Glomerular endothelial cell (primary cell): ENCODE measurements at places on chromosomes 2 and 18. TPM values are rescaled to one million over a fixed set of nuclear protein-coding genes. Genes with fewer than 3 reads are reported as not detected.

The KCNJ13 gene
- total RNA-seq, result not detected in 2 replicates

The FAHD2A gene
- 25.7 TPM in 2 replicates for total RNA-seq

The RAB6C gene
- total RNA-seq, result not detected in 2 replicates

The MOGAT1 gene
- total RNA-seq, result not detected in 2 replicates

The DYSF gene
- total RNA-seq, result 300 and 435 TPM in 2 replicates

DNA sequence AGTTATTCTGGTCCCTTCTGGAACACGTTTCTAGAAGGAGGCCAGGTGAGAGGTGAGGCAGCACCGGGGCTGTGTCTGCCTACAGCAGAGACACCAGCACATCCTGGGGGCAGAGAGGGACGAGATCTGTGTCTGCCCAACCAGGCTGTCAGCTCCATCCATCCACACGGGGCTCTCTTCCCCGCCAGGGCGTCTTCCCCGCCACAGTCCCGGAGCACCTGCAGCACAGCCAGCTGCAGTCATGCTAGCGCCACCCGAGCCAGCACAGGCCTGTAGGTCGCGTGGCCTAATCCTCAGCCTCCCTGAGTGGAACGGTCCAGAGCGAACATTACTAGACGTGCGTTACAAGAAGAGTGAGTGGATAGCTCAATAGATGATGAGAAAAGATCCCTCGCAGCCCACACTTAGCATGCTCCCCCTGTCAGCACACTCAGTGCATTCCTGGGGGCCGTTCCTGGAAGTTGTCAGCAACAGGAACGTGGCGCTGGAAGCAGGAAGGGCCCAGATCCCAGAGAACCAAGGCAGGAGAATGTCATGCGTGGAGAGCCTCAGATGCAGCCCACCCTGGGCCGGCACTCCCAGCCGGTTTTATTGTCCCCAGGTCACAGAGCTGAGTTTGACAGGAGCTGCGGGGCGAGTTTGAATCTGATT is 179.0 kb downstream of the TWIST2 start:
- no peak for DNase-seq

DNA sequence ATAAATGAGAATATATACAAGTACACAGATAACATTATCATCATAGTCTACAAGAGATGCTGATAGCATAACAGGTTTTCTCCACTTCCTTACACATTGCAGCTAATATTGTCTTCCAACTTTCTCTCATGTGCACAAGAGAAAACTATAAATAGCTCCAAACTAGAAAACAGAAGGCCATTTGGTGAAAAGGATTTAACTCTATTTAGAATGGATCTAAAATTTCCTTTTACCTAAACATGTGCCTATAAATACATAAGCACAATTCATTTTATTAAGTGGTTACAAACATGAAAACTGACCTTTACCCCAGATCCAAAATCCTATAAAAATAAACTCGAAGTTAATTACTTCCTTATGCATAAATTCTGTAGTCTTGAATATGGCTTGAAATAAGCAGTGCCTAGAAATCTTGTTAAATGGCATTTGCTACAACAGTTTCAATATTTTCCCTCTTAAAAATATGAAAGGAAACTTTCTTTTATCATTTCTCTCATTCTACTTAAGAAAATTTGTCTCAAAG is 41.6 kb downstream of the SLC25A12 start:
- no peak for DNase-seq

DNA sequence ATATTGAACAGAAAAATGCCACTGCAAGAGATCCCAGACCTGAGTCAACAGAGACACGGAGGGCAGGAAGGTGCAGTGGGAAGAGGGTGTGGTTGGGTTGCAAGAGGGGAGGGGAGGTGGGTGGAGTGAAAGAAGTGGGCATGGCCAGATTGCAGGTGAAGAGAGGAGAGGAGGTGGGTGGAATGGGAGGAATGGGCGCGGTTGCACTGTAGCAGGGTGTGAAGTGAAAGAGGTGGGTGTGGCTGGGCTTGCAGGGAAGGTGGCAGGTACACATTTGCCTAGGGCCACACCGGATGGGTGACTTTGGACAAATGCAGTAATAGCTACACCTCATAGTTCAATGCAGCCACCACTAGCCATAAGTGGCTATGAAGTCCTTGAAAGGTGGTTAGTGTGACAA is 71.1 kb downstream of the DOCK10 start:
- DNase-seq, result no peak

GRCh38 chr2:232368311-232368731 is 10.2 kb upstream of the ALPP start:
- no peak for DNase-seq

DNA sequence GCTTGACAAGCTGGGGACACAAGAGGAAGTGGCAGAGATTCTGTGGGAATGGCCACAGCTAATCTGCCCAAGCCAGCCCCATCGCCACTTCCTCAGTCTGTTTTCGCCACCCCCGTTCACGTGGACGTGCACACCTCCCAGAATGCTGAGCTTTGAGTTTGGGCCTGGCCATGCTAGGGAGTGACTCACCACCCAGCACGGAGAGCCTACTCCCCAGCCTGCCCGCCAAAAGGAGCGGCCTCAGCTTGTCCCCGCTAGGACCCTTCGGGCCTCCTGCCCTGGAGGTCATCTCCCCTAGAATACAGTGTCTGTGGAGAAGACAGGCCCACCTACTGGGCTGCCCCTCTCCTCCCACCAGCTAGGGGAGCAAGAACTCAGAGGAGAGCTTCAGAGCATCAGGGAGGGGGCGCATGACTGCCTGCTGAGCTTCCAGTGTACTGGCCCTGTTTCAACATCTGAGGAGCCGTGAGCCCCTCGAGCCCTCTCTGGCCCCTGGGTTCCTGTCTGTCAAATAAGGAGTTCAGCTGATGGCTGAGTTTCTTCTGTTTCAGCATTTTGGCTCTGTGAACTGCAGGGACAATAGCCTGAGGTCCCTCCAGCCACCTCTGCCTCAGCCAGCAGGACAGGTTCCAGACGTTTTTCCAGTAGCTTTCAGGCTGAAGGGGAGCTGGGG is 5.1 kb downstream of the SLC35F6 start:
- DNase-seq, result no peak

- no peak for DNase-seq
These were observed 100.1 kb downstream of the CRACDL start for GRCh38 chr2:98835831-98836385.

DNA sequence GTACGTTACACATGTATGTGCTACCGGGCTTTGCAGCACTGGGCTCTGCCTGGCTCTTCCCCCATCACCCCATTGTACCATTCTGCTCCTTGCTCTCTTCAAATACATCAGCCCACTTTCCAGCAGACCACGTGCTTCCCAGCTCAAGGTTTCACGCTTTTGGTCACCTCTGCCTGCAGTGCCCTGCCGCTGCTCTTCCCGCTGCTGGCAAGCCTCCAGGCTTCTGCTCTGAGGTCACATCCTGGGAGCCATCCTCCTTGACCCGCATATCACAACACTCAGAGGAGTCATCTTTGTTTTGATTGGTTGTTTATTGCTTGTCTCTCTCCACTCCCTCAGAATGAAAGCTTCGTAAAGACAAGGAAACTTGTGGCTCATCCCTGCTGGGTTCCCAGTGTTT is 34.1 kb downstream of the KIF5C start:
- DNase-seq, result no peak

- no peak for DNase-seq
These were observed 75.8 kb downstream of the SPHKAP start for GRCh38 chr2:228105526-228106250.

DNA sequence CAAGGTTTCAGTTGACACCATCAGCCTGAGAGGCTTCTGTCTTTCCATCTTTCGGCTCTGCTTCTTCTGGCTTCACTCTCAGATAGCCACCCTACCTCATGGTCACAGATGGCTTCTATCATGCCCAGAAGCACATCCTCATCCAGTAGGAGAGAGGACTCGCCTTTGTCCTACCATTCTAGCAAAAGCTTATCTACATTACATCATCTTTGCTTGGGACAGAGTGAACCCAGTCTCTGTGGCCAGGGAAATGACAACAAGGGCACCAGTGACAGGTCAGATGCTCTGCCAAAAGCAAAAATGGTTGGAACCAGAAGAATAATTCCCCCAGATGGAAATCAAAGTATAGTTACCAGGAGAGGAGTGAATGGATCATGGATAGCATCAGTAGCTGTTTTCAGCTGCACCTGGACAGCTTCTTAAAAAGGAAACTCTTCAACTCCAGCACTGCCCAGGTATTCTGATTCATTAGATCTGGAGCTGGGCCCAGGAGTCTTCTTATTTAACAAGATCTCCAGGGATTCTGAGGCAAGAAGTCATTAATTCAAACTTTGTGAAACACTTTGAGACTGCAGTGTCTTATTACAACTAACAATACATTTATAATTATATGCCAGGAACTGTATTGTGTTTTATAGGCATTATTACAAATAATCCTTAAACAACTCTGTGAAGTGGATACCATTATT is 257.7 kb upstream of the UBE2E3 start:
- DNase-seq, result no peak

GRCh38 chr18:36360256-36360909 is 62.9 kb downstream of the FHOD3 start:
- DNase-seq, result no peak

DNA sequence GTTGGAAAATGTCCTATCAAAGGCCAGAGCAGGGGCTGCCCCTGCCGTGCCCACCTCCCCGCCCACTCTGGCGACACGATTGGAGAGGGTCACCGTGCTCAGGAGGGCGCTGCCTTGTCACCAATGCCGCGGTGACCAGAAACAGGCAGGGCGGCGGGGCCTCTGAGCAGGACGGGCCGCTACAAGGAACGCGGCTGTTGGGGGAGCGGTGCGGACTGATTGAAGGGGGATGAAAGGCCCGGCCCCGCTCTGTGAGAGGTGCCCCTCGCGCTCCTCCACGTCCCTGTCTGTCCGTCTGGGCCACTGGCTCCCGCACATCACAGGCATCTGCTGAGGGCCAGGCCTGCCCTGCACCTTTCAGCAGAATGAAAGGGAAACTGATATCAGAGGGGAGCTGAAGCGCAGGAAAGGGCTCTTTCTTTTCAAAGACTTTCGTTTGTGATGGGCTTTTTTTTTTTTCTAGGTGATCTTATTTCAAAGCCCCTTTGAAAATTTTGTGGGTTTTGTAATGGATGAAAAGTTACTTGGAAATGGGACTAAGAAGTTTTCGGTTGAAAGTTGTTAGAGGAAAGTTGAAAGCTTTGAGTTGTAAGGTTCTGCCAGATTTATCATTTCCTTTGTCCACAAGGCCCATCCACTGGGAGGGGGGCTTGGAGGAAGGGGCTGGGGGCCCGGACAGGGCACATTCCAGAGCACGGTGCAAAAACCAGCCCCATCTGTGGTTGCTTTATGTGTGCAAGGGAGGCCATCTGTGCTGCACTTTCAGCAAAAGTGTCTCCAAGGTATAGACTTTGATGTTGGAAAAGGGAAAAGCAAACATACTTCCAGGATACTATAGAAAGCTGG is 244.2 kb downstream of the KLHL29 start:
- DNase-seq, result no peak

DNA sequence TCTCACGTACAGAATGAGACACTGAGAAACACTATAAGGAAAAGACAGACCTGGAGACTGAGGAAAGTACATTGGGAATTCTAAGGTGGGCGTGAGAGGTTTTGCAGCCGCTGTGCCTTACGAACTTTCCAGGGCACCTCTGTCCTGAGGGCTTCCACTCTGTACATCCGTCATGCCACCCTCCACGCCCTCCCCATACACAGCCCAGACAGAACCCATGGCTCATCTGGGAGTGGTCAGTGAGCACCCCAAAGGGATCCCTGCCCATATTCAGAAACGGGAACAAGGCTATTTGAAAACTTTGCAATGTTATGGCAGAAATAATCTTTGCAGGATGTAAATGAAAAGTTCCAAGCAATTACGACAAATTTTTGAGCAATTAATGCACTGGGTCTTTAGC is 95.4 kb upstream of the ZNF532 start:
- no peak for DNase-seq

GRCh38 chr2:20507166-20507692 is 60.4 kb downstream of the RHOB start:
- no peak for DNase-seq
